ENCODE measurements at places on chromosomes 16 and 17. TPM values are rescaled to one million over a fixed set of nuclear protein-coding genes. Genes with fewer than 3 reads are reported as not detected.

- DNase-seq: no peak
Measured at GRCh38 chr16:21652453-21652852, at the start of gene IGSF6. Gene IGSF6 (minus strand): TSS chr16:21652608. CDS start chr16:21652598, 10 bp downstream.

- no peak for DNase-seq
Measured at GRCh38 chr17:70588003-70588402, 418.7 kb downstream of the KCNJ2 start.

GRCh38 chr16:85284141-85284817 is 172.0 kb upstream of the CIBAR2 start:
- DNase-seq: no peak

- no peak for DNase-seq
Measured at GRCh38 chr17:66655861-66656260, 179.1 kb upstream of the CACNG5 start.

GRCh38 chr16:75416904-75417565 is 16.3 kb downstream of the CFDP1 start:
- no peak for DNase-seq

DNA sequence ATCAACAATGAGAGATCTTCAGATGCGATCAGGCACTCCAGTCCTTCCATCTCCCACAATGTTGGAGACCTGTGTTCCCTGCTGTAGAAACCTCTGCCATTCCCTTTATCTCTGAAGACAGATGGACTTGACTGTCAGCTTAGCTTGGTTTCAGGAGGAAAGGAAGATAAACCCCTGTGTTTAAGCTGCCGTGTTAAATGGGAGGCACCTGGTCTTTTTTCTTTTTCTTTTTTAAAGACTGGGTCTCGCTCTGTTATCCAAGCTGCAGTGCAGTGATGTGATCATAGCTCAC is 63.1 kb downstream of the USP22 start:
- no peak for DNase-seq

DNA sequence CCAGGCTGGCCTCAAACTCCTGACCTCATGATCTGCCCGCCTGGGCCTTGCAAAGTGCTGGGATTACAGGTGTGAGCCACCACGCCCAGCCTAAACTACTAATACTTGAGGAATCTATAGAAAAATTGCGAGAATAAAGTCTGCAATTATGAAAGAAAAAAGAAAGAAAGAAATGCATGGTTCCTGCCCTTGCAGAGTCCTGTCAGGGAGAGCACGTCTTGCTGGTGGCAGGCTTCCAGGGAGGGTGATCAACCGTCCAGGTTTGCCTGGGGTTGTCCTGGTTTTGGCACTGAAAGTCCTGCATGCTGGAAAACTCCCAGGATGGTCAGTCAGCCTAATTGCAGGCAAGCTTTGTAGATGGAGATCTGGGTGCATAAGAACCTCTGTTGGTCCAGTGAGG is 21.5 kb upstream of the KIFC3 start:
- DNase-seq: no peak

- DNase-seq: no peak
Measured at GRCh38 chr16:30738984-30739951, 9.0 kb upstream of the PHKG2 start.

- DNase-seq: no peak
Measured at GRCh38 chr17:44745301-44745700, 13.5 kb upstream of the ADAM11 start.

DNA sequence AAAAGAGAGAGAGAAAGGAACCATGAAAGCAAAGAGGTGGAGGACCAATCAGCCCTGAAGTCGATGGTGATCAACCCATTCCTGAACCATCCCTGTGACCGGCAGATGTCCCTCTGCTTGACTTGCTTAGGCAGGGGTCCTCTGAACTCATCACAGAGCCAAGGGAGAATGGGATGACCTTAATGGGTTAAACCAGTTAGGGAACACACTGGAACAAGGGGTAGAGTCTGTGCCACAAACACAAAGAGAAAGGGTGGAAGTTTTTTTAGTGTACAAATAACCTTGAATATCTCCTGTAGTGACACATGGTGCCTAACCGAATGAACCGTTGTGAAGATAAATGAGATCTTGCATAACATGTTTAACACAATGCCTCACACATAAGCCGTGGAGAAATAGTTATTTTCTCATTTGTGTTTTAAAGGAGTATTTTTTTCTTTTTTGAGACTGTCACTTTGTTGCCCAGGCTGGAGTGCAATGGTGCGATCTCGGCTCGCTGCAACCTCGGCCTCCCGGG is 11.2 kb downstream of the NAA60 start:
- no peak for DNase-seq

GRCh38 chr16:84633622-84634021 is 14.7 kb upstream of the KLHL36 start:
- DNase-seq: no peak

- DNase-seq: no peak
Measured at GRCh38 chr16:48165961-48166578, 10.3 kb upstream of the ABCC12 start.

- DNase-seq: peak; percentile 84
Measured at GRCh38 chr17:19346351-19347255, 15.9 kb downstream of the B9D1 start.

DNA sequence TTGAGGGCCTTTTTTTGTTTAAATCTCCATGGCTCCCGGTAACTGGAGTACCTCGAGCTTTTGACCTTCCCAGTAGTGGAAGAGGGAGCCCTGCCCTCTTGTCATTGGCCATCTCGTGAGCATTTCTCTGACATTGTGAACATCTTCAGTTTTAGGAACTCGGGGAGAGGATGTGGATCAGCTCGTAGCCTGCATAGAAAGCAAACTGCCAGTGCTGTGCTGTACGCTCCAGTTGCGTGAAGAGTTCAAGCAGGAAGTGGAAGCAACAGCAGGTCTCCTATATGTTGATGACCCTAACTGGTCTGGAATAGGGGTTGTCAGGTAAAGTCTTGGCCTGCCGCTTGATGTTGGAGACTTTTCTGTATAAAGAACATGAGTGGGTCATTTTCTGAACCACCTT is 24.3 kb downstream of the NTAN1 start:
- DNase-seq: no peak

GRCh38 chr17:77880711-77881450 is 77.6 kb upstream of the TNRC6C start:
- no peak for DNase-seq

DNA sequence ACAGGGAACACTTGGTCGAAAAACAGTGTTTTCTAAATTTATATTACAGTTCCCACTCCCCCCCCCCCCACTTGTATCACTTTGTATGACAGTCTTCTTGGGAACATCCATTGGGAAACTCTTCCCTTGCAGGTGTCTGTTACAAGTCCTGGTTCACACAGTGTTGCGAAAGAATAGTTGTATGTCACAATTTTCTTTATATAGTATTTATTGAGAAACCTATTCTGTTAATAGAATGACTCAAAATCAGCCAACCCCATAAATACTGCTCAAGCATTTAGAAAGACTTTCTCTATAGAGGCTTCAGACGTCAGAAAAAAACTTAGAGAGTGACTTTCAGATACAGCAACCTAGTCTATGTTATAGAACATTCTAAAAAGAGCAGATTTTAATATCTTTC is 414.4 kb downstream of the WWOX start:
- DNase-seq: no peak

DNA sequence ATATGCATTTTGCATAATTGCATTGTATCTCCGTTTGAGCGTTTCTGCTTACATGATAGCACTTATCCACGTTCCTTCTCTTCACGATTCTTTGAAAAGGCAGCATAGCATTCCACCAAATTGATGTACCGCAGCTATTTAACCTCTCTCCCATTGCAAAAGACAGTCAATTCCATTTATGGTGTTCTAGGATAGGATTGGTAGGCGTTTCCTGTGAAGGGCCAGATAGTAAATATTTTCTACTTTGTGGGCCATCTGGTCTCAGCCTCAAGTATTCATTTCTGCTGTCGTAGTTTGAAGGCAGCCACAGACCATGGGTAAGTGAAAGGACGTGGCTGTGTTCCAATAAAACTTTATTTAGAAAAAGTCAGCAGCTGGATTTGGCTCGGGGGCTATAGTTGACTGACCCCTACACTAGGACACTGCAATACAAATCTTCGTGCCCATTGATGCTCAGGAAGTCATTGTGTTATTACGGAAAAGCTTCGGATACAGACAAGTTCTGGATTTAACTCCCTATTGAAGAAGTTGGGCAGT is 10.1 kb downstream of the SNX29 start:
- no peak for DNase-seq

DNA sequence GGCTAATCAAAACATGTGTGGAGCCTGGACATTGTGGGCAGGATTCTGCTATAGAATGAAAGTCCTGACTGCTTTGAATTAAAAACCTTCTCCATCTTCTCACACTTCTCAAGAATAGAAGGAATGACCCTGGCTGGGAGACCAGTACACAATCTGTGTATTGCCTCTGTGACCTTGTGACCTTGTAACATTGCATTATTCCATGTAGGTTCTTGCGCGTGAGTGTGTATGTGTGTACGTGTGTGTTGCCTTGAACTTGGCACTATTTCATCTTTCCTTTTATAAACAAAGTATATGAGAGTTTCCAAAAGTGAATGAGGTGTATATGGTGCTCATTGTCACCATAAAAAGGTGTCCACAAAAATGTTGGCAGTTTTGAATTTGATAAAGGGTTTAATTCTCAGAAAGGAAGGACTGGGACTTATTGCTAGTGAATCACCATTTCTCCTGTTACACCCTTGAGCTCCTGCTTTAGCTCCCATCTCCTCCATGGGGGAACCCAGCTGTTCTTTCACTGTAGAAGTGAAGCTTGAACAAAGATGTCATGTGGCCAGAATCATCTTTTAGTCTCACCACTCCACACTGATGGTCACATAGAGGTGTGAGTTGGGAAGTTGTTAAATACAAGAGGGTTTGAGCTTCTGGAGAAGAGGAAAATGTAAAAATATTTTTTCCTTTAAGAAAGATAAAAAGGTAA is 244.9 kb downstream of the FTO start:
- DNase-seq: no peak

GRCh38 chr17:73168667-73169066 is 3.9 kb downstream of the SSTR2 start:
- no peak for DNase-seq

DNA sequence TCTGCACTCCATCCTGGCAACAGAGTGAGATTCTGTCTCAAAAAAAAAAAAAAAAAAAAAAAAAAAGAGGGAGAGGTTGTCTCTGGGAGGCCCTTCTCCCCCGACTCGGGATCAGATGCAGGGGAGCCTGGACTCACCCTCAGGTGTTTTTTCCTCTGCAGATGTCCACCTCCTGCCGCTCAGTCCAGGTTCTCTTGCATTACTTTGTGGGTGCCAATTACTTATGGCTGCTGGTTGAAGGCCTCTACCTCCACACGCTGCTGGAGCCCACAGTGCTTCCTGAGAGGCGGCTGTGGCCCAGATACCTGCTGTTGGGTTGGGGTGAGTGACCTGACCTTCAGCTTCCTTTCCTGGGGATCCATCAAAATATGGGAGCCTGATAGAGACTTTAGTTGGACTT is 34.1 kb downstream of the GLP2R start:
- no peak for DNase-seq

- DNase-seq: no peak
Measured at GRCh38 chr17:9513266-9513665, 62.4 kb downstream of the STX8 start.

- no peak for DNase-seq
Measured at GRCh38 chr16:57695680-57696069, 1.1 kb downstream of the DRC7 start.

- DNase-seq: no peak
Measured at GRCh38 chr16:23286131-23286532, 16.0 kb upstream of the SCNN1B start.

EFCAB5 gene
- 1.6 TPM for polyA plus RNA-seq

POLDIP2 gene
- polyA plus RNA-seq: 127 TPM

MT1G gene
- polyA plus RNA-seq: not detected

CLEC10A gene
- not detected for polyA plus RNA-seq

TMEM100 gene
- polyA plus RNA-seq: not detected

CBX2 gene
- 16.4 TPM for polyA plus RNA-seq

CES3 gene
- 2.1 TPM for polyA plus RNA-seq

TNK1 gene
- 2.1 TPM for polyA plus RNA-seq

CNGB1 gene
- polyA plus RNA-seq: 0.15 TPM

SPHK1 gene
- polyA plus RNA-seq: 14.9 TPM

RCVRN gene
- polyA plus RNA-seq: not detected

Measured in A549 (cell line).